Cardiac muscle cell (in vitro differentiated cells and primary cell): ENCODE measurements at places on chromosomes 16 and 17. TPM values are rescaled to one million over a fixed set of nuclear protein-coding genes. Genes with fewer than 3 reads are reported as not detected.

PIRT gene
- not detected in 2 replicates for polyA plus RNA-seq

- no peak for DNase-seq
Measured at GRCh38 chr17:55072898-55073297, 104.3 kb downstream of the STXBP4 start.

DNA sequence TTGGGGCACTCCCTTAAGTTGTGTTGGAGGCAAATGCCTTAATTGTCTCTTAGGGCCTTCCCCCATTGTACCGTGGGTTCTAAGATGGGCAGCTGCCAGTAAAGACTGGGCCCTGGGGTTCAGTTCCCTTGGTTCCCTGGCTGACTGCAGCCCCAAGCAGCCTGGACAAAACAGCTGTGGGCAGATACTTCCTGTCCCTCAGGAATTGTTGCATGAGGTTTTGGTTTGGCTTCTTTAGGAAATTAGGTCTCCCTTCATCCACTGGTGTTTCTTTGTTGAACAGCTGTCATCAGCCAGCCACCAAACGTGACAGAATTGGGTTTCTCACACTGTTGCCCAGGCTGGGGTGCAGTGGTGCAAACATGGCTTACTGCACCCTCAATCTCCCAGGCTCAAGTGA, 42.0 kb upstream of the ETV4 start:
- no peak for DNase-seq

DNA sequence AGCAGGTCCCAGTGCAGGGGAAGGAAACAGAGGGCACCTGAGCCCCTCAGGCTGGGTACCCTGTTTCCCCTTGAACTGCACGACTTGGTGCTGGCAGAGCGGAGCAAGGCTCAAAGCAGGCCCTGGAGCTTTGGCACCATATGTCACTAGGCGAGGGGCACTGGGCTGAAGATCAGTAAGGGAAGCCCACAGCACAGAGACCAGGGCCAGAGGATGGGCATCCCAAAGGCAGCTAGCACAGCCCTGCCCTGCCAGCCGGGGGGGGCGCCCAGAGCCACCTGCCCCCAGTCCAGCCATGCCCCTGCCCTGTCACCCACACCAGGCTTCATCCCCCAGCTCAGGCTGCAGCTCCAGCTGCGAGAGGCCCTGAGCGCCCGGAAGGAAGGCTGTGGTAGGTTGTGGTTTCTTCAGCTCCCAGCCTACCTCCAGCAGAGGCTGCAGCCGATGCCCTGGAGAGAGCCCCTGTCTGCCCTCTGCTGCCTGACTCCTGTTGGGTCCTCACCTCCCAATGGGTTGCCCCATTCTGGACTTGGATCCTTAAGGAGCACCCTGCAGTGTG, 10.9 kb downstream of the NHERF1 start:
- no peak for DNase-seq

DNA sequence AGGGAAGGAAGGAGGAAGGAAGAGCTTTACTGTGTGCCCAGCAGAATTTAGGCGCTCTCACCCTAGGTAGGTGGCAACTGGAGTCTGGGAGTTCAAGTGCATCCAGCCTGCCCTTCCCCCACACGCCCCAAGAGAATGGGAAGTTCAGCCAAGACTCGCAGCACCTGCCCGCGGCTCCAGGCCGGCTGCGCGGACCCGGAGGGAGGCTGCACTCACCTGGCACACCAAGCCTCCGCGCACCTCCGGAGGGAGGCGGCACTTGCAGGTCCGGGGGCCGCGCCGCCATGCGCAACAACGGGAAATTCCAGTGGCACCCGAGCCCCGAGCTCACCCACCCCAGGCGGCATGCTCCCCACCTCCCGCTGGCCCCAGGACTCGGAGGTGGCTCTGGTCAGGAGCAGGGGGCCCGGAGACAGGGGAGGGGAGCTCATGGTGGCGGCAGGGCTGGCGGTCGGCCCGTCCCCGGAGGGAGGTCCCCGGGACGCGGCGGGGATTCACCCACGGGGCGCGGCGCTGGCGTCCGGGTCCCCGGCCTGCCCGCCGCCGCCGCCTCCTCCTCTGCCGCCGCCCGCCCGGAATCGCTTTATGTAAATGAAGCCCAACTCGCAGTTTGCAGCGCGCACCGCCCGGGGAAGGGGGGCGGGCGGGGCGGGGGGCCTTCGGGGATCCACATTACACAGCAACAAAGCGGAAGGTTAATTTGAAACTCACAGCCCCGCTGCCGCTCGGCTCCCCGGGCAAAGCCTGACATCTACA, at the start of gene ZFHX3:
TSS of gene ZFHX3 (minus strand) at position 593 of the 756 bp plus-strand sequence. CDS start 87,983 bp downstream, outside the sequence.
- peak; percentile 78 for DNase-seq

DNA sequence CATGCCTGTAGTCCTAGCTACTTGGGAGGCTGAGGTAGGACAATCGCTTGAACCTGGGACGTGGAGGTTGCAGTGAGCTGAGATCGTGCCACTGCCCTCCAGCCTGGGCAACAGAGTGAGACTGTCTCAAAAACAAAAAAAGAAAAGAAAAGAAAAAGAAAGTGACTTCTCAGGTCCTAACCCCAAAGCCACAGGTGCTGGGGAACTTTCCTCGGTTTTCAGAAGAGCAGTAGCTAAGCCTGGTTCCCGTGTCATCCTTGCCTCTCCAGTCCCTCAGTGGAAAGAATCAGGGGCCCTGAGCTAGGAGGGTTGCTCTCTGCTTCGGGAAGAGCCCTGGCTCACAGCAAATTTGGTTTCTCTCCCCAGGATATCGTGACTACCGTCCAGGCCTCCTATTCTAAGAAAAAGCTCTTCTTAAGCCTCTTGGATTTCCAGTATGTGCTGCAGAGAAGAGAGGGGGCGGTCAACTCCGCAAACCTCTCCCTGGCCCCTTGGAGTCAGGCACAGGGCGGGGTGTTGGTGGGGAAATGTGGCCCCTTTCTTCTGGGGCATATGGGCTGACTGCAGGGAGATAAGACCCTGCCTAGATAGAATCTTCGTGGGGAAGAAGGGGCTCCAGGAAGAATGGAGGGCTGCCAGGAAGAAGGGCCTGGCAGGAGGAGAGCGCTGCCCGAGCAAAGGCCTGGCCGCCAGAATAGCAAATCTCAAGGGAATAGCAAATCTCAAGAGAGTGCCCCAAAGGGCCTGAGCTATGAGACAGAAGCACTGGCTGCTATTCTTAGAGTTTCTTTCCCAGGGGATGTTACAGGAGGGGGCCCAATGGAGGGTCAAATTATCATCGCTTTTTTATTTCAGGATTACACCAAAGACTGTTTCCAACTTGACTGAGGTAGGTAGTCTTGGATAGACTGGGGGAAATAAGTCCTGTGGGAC, 8.3 kb upstream of the NLRC5 start:
- DNase-seq: no peak

DNA sequence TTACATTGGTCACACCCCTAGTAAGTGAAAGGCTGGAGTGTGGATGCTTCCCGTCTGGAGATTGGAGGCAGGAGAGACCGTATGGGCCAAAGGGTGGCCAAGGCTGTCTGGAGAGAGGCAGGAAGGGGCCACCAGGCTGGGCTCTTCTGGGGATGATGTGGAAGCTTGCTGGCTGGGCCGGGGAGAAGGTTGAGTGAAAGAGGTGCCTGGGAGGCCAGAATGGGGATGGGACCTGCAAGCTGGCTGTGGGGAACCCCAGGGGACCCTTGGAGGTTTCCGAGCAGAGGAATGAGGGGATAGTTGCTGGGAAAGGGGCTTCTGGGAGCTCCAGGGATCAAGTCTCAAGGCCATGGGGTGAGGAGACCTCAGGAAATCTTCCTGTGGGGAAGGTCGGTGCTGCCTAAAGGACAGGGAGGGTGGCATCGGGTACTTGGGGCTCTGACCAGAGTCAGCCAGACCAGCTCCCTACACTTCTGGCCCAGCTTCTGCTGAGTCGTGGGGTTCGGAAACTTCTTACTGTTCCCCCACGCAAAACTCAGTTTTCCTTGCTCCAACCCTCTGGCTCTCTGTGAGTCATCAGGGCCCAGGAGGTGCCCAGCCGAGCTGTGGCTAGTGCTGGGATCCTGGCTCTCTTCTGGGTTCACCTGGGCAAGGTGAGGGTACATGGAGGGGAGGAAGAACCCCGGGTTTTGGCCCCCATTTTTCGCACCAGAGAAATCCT, 3.1 kb downstream of the MRC2 start:
- no peak for DNase-seq

GRCh38 chr17:42845918-42846593, 1.7 kb downstream of the AOC2 start:
- no peak for DNase-seq

GRCh38 chr17:49895812-49896211, 47.9 kb upstream of the TAC4 start:
- no peak for DNase-seq

PYDC1 gene
- 0.30 TPM in 1 of 2 replicates, not detected in the other for polyA plus RNA-seq

DNA sequence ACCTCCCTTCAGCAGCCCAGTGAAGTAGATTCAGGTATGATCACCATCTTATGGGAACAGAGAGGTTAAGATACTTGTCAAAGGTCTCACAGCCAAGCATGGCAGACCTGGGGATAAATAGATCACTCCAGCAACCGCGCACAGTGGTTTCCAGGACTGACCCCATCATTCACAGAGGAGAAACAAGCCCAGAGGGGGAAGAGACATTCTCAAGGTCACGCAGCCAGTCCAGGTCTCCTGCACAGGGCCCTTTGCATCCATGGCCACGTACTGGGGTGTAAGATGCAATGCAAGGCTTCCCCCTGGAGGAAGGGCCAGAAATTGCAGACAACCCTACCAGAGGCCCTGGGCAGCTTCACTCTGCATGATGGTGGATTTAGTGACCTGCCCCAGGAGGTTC, 19.9 kb downstream of the TLE7 start:
- DNase-seq: peak; percentile 16

DHODH gene
- polyA plus RNA-seq: 10.2 and 11.9 TPM in 2 replicates

DNA sequence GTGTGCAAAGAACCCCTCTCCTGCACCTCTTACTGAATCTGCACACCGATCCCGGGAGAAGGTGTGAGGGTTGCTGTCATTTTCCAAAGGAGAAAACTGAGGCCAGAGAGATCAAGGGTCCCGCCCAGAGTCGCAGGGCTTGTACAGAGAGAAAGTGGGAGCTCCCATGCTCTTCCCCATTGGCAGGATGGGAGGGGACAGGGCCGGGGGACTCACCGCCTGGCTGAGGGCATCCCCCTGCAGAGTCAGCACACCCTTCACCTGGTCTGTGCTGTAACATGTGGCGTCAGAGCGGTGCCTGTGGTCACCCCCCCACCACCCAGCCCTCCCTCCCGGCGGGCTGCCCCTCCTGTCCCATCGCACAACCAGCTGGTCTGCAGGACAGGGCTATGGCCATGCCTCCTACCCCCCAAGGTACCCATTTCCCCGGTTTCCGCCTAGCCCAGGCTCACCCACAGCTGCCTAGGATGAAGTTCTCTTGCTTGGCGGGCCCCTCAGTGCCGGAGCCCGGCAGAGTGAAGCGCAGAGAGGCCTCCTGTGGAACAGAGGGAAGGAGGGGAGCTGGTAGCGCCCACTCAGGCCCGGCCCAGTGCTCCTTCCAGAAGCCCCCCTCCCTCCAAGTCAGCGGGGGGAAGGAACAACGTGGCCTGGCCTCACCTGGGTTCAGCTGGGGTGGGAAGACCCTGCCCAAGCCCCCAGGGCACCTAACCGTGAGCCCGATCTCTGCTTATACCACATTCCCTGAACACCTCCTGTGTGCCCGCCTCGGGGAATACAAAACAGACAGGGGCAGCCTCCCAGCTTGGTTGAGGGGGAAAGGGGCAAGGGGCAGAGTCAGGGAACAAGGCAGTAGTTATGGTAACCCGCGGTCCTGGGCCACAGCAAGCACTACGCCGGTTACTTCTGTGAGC, 1.1 kb downstream of the ROGDI start:
- peak; percentile 26 for DNase-seq

KRT25 gene
- polyA plus RNA-seq: not detected in 2 replicates

DNA sequence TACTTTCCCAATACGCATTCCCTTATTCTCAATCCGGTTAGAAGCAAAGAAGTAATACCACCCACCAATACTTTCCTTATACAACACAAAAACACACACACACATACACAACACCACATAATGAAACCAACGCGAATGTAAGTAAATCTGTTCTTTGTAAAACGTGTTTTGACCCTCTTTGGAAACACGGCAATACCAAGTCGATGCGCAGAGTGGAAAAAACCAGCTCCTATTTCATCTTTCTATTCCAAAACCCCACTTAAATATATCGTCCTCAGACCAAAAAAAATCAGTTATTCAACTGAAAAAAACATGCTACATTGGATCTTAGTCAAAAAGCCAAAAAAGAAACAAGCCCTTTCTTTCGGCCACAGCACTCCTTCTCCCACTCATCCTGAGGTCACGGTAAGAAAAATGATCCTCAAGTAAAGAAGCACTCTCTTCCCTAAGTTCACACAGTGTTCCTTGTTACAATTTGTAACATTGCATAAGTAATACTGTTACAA, 31.0 kb upstream of the ARL4D start:
- peak; percentile 72 for DNase-seq

DNA sequence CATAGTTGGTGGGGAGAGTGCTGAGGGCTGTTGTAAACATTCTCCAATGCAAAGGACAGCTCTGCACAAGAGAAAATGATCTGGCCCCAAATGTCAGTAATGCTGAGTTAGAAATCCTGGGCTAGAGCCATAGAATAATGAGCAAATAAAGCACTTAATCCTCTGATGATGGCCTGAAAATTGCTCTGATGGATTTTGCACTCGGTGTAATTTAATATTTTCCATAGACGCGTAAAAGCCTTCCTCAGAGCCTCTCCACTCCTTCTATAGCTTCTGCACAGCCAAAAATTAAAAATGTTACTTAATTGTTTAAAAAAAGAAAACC, 23.7 kb downstream of the FAM20A start:
- no peak for DNase-seq
